Stomach (tissue), 19 donors: ENCODE measurements at places on chromosomes 4 and X.

GRCh38 chr4:187283201-187283955 is 559.7 kb upstream of the FAT1 start:
- no peaks in the 10 kb centered on the region for H3K4me1 ChIP-seq
- H3K36me3 ChIP-seq: no peaks in the 10 kb centered on the region
- H3K27ac ChIP-seq: no peak overlapping the region
- H3K27me3 ChIP-seq: no peaks in the 10 kb centered on the region

- H3K36me3 ChIP-seq: peaks cover under 1% of the 10 kb centered on the region
- H3K27me3 ChIP-seq: no peaks in the 10 kb centered on the region
- H3K4me1 ChIP-seq: peaks cover 1% of the 10 kb centered on the region
- no peak for DNase-seq
- H3K27ac ChIP-seq: no peak overlapping the region
Measured at GRCh38 chr4:26361297-26361696, 40.5 kb downstream of the RBPJ start.

GRCh38 chr4:47686294-47686872 is 151.5 kb downstream of the CORIN start:
- H3K27ac ChIP-seq: no peak overlapping the region
- H3K4me1 ChIP-seq: no peaks in the 10 kb centered on the region
- peak; percentile 35 for DNase-seq
- no peak overlapping the region for H3K4me3 ChIP-seq
- H3K27me3 ChIP-seq: no peaks in the 10 kb centered on the region
- H3K36me3 ChIP-seq: no peaks in the 10 kb centered on the region

DNA sequence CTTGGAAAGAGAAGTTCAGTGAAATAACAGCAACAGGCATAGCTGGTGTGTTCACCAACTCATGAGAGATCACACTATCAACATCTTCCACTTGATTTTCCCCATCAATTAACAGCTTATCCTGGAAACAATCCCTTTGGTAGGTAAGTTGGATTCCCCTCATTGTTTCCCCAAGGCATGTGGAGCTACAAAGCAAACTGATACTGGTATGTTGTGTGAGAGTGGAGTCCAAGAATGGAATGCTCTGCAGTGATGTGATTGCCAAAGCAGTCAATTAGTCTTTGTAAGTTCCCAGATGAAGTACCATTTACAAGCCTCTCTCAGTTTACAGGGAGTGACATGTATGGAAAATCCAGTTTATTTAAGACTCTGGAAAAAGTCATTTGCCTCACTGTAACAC is 13.7 kb upstream of the XAGE2 start:
- H3K4me3 ChIP-seq: no peak overlapping the region
- no peaks in the 10 kb centered on the region for H3K36me3 ChIP-seq
- no peaks in the 10 kb centered on the region for H3K27me3 ChIP-seq

GRCh38 chrX:106696502-106696901 is 30.0 kb upstream of the RNF128 start:
- H3K4me3 ChIP-seq: no peak overlapping the region
- H3K27ac ChIP-seq: no peak overlapping the region
- DNase-seq: no peak
- H3K36me3 ChIP-seq: no peaks in the 10 kb centered on the region
- H3K27me3 ChIP-seq: no peaks in the 10 kb centered on the region

DNA sequence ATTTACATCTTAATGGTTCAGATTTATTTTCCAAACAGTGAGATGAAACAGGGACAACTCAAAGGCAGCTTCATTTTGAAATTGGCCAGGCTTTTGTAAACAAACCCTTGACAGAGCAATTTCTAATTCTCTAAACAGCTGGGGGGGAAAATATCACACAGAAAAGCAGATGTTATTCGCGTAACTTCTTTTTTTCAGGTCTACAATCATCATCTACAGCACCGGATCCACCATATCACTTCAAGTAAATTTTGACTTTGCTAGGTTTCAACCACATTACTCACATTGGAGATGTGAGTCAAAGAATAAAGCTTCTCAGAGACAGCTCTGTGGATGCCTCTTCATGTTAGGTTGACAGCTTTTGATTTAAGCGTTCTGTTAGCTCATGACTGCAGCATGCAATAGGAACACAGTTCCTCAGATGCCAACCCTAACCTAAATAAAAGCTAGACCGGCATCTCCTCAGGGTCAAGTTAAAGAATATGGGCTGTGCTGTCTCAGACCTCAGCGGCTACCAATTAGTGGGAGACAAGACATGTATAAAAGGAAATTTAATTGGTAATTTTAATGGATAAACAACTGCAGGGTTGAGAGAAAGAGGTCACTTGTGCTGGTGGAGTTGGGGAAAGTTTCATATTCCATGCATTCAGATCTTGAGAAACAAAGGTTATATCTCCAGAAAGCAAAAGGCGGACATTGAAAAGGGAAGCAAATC is 26.8 kb downstream of the AMELX start:
- DNase-seq: peak; percentile 16
- H3K27ac ChIP-seq: no peak overlapping the region
- H3K27me3 ChIP-seq: no peaks in the 10 kb centered on the region
- no peaks in the 10 kb centered on the region for H3K36me3 ChIP-seq
- no peaks in the 10 kb centered on the region for H3K4me1 ChIP-seq

DNA sequence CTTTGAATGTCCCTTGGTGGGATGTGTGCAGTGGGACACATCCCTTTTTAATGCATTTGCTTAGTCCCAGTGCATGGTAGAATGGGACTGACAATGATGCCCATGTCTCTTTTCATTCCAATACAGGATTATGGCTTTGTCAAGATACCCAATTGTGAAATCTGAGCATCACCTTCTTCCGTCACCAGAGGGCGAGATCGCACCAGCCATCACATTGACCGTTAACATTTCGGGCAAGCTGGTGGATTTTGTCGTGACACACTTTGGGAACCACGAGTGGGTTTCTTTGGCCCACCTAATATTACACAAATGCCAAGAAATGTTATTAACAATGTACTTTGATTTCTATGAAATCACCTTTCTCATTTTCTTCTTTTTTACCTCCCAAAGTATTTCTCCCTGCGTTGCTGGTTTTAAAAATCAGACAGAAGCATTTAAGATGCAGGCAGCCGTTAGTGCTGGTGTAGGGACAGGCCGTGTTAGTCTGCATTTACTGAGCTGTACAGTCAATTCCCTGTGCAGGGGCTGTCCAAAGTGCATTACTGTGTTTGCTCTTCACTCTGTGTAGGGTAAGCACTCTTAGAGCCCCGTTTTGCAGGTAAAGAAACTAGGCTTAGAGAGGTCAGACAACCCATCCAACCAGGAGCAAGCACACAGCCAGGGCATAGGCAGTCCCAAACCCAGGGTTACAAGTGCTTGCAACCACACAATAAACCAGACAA is 46.5 kb downstream of the CWH43 start:
- no peak for DNase-seq
- no peaks in the 10 kb centered on the region for H3K27me3 ChIP-seq
- H3K27ac ChIP-seq: no peak overlapping the region
- H3K36me3 ChIP-seq: no peaks in the 10 kb centered on the region

DNA sequence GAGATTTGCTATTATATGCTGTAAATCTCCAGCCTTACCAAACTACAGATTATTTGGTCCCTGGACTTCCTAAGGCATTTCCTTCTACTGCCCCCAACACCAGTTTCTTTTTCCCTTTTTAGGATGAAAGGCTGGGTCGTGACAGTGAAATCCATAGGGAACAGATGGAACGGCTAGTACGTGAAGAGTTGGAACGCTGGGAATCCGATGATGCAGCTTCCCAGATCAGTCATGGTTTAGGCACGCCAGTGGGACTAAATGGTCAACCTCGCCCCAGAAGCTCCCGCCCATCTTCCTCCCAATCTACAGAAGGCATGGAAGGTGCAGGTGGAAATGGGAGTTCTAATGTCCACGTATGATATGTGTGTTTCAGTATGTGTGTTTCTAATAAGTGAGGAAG is 67.9 kb downstream of the PKD2 start:
- DNase-seq: no peak
- H3K27me3 ChIP-seq: no peaks in the 10 kb centered on the region
- H3K4me3 ChIP-seq: no peak overlapping the region
- H3K27ac ChIP-seq: no peak overlapping the region
- H3K4me1 ChIP-seq: no peaks in the 10 kb centered on the region

GRCh38 chr4:112053825-112054350 is 91.4 kb upstream of the FAM241A start:
- no peak for DNase-seq
- H3K27ac ChIP-seq: no peak overlapping the region
- no peaks in the 10 kb centered on the region for H3K36me3 ChIP-seq
- no peaks in the 10 kb centered on the region for H3K27me3 ChIP-seq
- no peak overlapping the region for H3K4me3 ChIP-seq

GRCh38 chr4:14087921-14088320 is 460.4 kb upstream of the BOD1L1 start:
- H3K27ac ChIP-seq: no peak overlapping the region
- H3K36me3 ChIP-seq: no peaks in the 10 kb centered on the region
- DNase-seq: no peak
- no peaks in the 10 kb centered on the region for H3K4me1 ChIP-seq
- H3K4me3 ChIP-seq: no peak overlapping the region

GRCh38 chr4:184481544-184481943 is 7.2 kb upstream of the IRF2 start:
- H3K27ac ChIP-seq: no peak overlapping the region
- no peak overlapping the region for H3K4me3 ChIP-seq
- no peak for DNase-seq
- no peaks in the 10 kb centered on the region for H3K36me3 ChIP-seq

DNA sequence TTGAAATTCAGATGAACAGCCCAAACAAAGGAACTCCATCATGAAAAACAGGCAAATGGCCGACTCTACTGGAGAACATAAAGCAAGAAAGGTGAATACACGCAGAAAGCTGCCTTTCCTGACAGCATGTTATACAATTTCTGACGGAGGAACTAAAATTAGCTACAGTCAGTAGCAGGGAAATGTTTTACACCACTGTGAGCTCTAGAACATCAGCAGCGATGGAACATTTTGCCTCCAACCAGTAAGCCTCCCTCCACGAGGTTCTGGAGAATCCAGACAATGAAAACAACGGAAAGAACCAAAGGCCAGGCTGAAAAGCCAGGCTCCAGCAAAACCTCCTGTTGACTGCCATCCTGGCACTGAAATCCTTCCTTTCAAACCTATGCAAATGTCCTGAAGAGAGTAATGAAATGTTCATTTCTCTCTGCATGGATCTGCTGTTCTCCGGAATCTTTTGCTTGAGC is 78.9 kb downstream of the IRF2 start:
- H3K27ac ChIP-seq: peak overlapping the region; percentile 70
- no peaks in the 10 kb centered on the region for H3K27me3 ChIP-seq
- H3K4me3 ChIP-seq: no peak overlapping the region
- no peak for DNase-seq

DNA sequence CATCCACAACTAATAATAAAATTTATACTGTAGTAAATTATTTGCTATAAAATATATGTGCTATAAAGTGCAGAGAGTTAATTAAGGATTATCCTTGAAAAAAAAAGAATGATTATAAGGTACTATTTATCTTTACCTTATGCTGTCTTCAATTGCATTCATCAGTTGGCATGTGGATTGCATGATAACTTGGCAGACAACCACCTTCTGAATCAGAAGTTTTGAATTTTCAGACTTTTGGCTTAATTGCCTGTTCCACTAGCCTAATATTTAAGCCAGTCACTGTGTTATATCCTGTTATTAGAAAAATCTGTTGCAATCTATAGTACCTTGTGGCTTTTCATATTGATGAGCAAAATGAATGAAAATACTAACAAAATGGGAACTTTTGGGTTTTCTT is 1040.3 kb upstream of the PCDH10 start:
- H3K4me1 ChIP-seq: no peaks in the 10 kb centered on the region
- no peaks in the 10 kb centered on the region for H3K27me3 ChIP-seq
- no peak for DNase-seq
- no peak overlapping the region for H3K27ac ChIP-seq

- H3K4me3 ChIP-seq: no peak overlapping the region
- no peaks in the 10 kb centered on the region for H3K27me3 ChIP-seq
- no peak overlapping the region for H3K27ac ChIP-seq
- no peak for DNase-seq
- no peaks in the 10 kb centered on the region for H3K4me1 ChIP-seq
- H3K36me3 ChIP-seq: no peaks in the 10 kb centered on the region
Measured at GRCh38 chrX:1281521-1281920, 12.9 kb downstream of the CSF2RA start.
